Activated effector memory CD4-positive, alpha-beta T cell treated with Interleukin-2 at 50 U/mL for 16 hours (primary cell): ENCODE measurements at places on chromosomes 4 and X.

GRCh38 chrX:13875572-13875971 is 58.7 kb upstream of the GPM6B start:
- no peak for DNase-seq

GRCh38 chr4:763922-764321 is 58.3 kb downstream of the PCGF3 start:
- DNase-seq = no peak

DNA sequence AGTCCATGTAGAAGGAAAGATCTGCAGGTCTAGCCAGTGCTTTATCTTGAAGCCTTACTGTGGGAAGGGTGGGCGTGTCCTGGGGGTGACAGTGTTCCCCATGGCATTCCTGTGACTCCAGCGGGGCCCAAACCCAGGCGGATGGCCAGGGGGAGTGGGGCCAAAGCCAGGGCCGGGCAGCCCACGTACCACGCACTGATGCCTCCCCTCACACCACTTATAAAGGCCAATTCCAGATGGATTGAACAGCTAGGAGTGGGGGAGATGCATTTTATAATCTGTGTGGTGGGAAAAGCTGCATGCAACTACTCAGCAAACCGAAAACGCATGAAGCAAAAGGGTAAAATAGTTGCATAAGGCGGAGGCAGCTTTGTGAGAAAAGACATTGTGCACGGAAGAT is 36.4 kb downstream of the NELFA start:
- DNase-seq = no peak

GRCh38 chr4:154005171-154005520 is 216.3 kb upstream of the SFRP2 start:
- no peak for DNase-seq

DNA sequence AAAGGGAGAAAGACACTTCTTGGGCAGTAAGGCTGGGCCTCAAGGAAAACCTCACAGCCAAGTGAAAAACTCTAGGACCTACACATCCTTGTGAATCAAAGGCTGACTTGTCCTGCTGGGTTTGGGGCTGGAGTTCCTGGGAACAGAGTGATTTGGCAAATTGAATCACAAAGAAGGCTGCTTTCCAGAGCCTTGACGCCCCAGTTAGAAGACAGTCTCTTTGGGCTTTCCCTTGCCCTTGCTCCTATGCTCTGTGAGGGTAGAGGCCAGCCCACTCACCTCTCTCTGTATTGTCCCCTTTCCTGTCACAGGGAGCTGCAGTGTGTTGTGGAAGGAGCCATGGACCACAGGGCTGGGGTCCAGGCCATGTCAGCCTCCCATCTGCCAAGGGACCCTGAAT is 9.6 kb downstream of the AMER1 start:
- DNase-seq = no peak

DNA sequence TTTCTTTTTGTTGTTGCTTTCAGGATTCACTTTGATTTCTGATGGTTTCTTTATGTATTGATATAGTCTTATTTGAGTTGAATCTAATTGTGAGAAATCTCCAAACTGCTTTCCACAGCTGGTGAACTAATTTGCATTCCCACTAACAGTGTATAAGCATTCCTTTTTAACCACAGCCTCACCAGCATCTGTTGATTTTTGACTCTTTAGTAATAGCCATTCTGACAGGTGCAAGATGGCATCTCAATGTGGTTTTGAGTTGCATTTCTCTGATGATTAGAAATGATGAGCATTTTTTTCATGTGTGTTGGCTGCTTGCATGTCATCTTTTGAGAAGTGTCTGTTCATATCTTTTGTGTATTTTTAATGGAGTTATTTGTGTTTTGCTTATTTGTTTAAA is 1023.1 kb downstream of the SH3BGRL start:
- no peak for DNase-seq

GRCh38 chrX:12548746-12549145 is 242.5 kb upstream of the PRPS2 start:
- no peak for DNase-seq

- DNase-seq = no peak
Measured at GRCh38 chr4:120004054-120004453, 62.6 kb downstream of the MAD2L1 start.

- DNase-seq = no peak
Measured at GRCh38 chr4:169015186-169015623, 5.2 kb upstream of the CBR4 start.
